IMR-90 (cell line): ENCODE measurements at places on chromosomes 12 and 14. TPM values are rescaled to one million over a fixed set of nuclear protein-coding genes. Genes with fewer than 3 reads are reported as not detected.

Gene BAZ1A
- total RNA-seq, result 23.8 and 43.6 TPM in 2 replicates

- H3K4me3 ChIP-seq, result no peak overlapping the region
- H3K27me3 ChIP-seq, result no peaks in the 10 kb centered on the region
- H3K36me3 ChIP-seq, result no peaks in the 10 kb centered on the region
- H3K4me1 ChIP-seq, result no peaks in the 10 kb centered on the region
- no peak overlapping the region for H3K27ac ChIP-seq
- DNase-seq, result no peak
Measured at GRCh38 chr12:125530876-125531275, 465.6 kb downstream of the AACS start.

- H3K4me1 ChIP-seq, result no peaks in the 10 kb centered on the region
- no peak overlapping the region for H3K27ac ChIP-seq
- DNase-seq, result no peak
- no peak overlapping the region for H3K4me3 ChIP-seq
- no peaks in the 10 kb centered on the region for H3K36me3 ChIP-seq
Measured at GRCh38 chr12:67237231-67237630, 31.9 kb upstream of the CAND1 start.

Gene ACAD10
- total RNA-seq, result 12.4 and 13.3 TPM in 2 replicates

Gene RTL1
- total RNA-seq, result not detected in 2 replicates
